ENCODE measurements at places on chromosomes 6 and 20.

GRCh38 chr6:22248513-22249308 lies 48.1 kb downstream of the PRL start:
- no peak for DNase-seq

DNA sequence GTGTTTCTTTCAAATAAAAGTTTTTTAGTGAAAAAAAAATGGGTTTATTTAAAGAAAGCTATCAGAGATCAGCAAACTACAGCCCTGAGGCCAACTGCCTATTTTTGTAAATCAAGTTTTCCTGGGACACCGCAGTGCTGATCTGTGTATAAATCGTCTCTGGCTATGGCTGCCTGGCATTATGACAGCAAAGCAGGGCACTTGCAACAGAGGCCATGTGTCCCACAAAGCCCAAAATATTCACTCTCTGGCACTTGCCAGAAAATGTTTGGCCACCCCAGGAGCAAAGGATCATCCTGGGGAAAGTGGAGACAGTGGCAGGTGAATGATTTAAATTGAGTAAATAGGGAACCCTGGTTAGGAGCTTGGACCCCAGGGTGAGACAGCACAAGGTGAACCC lies 291.6 kb downstream of the PREX1 start:
- no peak for DNase-seq

GRCh38 chr6:68134796-68135195 lies 500.3 kb upstream of the ADGRB3 start:
- DNase-seq = no peak

GRCh38 chr6:145028144-145028818 lies 707.0 kb downstream of the EPM2A start:
- DNase-seq = no peak

GRCh38 chr6:47170617-47170947 lies 128.4 kb upstream of the ADGRF1 start:
- no peak for DNase-seq

- DNase-seq = no peak
These were observed 345.3 kb upstream of the SLC35B3 start for GRCh38 chr6:8780653-8781052.

Data from type B pancreatic cell (in vitro differentiated cells).